Activated naive CD4-positive, alpha-beta T cell treated with anti-CD3 and anti-CD28 coated beads, Interleukin-2, amount 50 U/mL, for 72 hours (primary cell): ENCODE measurements at places on chromosomes 7 and 10. TPM values are rescaled to one million over a fixed set of nuclear protein-coding genes. Genes with fewer than 3 reads are reported as not detected.

The LEP gene
- not detected for total RNA-seq

- DNase-seq = no peak
These were observed 9.5 kb downstream of the PHKG1 start for GRCh38 chr7:56083150-56083785.

The DEPP1 gene
- total RNA-seq = 0.32 TPM

- DNase-seq = no peak
These were observed 2.9 kb upstream of the ZNF713 start for GRCh38 chr7:55884321-55884720.

DNA sequence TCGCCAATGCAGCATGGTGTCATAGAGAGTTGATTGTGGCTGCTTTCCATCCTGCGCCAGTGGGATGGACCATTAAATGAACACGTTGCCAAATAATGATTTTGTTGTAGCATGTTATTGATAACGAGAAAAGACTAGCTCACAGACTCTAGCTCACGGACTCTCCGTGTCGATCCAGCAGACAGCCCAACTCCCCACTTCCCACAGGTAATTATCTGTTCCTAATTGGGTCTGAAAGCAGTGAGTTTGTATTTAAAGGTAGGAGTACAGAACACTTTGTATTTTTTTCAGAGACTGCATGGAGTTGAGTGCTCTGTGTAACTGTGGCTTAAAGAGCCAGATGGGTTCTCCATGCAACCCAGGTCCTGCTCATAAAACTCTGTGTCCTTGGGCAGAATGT lies 1250.5 kb downstream of the TYW1 start:
- no peak for DNase-seq

DNA sequence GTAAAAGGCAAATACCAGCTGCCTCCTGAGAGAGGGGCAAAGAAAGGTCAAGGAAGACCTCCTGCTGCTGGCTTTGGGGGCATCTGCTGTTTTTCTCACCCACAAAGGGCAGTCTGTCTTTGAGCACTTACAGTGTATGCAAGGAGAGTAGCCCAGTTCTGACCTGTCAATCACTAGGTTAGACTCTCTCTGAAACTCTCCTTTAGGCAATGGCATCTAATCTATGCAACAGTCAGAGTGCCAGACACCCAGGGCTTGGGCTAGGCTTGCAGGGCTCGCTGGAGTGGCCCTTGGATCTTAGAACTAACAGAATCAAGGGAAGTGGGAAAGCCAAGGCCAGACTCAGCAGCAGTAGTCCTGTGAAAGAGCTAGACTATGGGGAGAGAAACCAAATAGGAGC lies 522.9 kb downstream of the NRG3 start:
- DNase-seq = no peak

GRCh38 chr10:14820775-14821154 lies 17.1 kb downstream of the CDNF start:
- no peak for DNase-seq

GRCh38 chr7:41809940-41810576 lies 107.2 kb upstream of the INHBA start:
- DNase-seq = no peak

DNA sequence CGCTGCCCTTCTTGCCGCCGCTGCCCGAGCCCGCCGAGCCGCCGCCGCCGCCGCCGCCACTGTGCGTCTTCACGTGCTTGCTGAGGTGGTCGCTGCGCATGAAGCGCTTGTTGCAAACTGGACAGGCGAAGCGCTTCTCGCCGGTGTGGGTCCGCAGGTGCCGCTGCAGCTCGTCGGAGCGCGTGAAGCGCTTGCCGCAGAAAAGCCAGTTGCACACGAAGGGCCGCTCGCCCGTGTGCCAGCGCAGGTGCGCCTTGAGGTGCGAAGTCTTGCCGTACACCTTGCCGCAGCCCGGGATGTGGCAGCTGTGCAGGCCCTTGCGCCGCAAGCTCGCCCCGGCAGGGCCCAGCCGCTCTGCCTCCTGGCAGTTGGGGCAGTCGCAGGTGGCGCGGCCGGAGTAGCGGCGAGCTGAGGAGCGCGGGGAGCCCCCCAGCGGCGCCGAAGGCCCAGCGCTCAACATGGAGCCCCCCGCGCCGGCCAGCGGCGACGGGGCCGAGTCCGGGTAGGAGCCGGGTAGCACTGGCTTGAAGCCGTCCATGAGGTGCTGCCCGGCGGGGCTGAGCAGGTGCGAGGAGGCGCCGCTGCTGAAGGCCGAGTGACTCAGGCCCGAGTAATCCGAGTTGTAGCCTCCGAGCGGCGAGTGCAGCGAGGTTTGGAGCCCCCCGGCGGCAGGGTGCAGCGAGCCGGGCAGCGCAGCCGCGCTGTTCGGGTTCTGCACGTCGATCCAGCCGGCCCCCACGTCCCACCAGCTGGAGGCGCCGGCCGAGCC lies 2.1 kb downstream of the SP8 start:
- no peak for DNase-seq

- DNase-seq = no peak
These were observed 18.0 kb upstream of the MEST start for GRCh38 chr7:130473876-130474275.
